ENCODE measurements at places on chromosomes 11 and 22. TPM values are rescaled to one million over a fixed set of nuclear protein-coding genes. Genes with fewer than 3 reads are reported as not detected.

Gene NCR3LG1
- 0.21 TPM for total RNA-seq

Gene CNTF
- total RNA-seq, result 1.9 TPM

GRCh38 chr22:27541836-27542235 lies 259.7 kb downstream of the MN1 start:
- no peak for DNase-seq

DNA sequence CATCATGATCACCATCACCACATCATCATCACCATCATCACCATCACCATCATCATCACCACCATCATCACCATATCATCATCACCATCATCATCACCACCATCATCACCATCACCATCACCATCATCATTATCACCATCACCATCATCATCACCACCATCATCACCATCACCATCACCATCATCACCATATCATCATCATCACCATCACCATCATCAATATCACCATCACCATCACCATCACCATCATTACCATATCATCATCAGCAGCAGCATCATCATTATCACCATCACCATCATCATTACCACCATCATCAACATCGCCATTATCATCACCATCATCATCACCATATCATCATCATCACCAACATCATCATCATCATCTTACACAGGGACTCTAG lies 351.1 kb downstream of the MIAT start:
- DNase-seq, result no peak

- no peak for DNase-seq
These were observed 331.8 kb downstream of the AASDHPPT start for GRCh38 chr11:106409222-106409621.

DNA sequence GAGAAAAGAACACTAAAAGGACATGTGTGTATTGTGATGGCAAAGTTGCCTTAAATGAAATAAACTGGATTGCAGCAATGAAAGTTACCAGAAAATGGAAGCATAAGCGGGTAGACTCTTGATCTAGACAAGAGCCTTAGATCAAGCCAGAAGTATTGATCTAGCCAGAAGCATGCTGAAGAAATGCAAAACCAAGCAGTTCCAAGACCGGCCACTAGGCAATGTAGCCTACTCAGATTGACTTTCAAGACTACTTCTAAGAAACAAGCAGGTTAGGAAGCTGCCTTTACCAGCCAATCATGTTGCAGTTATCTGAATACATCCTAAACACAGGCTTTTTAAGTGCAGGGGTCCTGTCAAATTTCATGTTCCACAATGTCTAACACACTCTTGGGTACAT lies 54.6 kb downstream of the KCNA4 start:
- no peak for DNase-seq

Measured in ascending aorta (tissue), 2 donors.